ENCODE measurements at places on chromosomes 13 and 19.

GRCh38 chr13:79044415-79044814 lies 361.6 kb downstream of the RBM26 start:
- DNase-seq = no peak

GRCh38 chr13:38686577-38687245 lies at the start of gene FREM2:
Gene FREM2 (plus strand): TSS chr13:38687077. CDS start chr13:38687345, 268 bp downstream.
- no peak for DNase-seq

DNA sequence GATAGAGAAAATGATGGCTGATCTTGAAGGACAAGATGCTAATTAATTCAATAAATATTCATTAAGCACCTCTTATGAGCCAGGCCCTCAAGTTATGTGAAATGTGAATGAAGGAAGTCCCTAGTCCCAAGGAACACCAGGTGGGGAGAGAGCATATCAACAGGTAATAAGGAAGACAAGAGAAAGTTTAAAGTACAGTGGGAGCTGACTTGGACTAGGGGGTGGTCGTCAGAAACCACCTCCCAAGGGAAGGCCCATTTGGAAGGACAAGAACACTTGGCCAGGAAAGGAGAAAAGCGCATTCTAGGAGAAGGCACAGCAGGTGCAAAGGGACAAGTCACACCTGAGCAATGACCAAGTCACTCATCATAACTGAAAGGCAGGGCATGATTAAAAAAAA lies 72.7 kb downstream of the DOCK9 start:
- DNase-seq = no peak

DNA sequence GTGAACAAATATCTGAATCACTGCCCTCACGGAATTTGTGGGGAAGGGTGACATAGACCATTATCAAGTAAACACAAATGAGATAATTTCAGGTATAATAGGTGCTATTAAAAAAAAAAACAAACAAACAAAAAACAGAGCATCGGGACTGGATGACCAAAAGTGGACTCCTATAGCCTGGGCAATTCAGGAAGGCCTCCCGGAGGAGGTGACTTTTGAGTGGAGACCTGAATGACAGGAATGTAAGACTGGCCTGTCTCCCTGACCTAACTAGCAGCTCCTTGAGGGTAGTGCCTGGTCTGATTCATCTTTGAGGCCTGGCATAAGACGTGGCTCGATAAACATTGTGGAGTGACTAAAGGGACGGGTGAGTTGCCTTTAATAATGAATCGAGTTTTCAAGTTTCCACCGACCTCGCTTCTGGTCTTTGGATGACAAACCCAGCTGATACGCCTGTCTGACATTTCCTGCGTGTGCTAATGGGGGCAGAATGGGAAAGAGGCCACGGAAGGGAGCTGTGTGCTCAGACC lies 6.8 kb downstream of the KLK10 start:
- no peak for DNase-seq

- no peak for DNase-seq
Measured at GRCh38 chr19:58381460-58382212, 806 bp upstream of the ZNF837 start.

DNA sequence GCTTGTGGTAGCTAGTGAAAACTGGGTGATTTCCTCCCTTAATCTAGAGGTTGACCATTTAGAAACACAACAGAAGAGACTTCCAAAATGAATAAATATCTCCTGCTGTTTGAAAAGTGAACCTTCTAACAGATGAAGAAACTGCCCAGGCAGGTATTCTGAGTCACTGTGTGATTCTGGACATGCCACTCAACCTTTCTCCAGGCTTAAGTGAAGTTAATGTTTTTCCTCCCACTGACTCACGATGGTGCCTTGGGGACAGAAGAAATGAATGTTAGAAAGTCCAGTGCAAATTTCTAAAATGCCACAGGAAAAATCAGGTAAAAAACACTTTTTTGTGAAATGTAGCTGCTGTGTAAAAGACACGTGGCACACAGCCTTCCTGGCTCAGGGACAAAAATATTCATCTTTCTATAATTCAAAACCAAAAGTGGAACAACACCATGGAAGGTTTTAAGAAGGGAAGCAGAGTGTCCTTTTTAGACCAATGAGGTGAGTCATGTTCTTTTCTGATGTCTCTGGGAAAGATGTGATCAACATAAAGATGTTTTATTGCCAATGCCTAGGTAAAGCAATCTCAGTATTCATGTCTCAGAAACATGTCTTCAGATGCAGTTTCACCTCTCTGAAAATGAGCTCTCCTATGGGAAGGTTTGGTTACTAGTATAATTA lies 9.1 kb downstream of the UBE2L5 start:
- DNase-seq = no peak

DNA sequence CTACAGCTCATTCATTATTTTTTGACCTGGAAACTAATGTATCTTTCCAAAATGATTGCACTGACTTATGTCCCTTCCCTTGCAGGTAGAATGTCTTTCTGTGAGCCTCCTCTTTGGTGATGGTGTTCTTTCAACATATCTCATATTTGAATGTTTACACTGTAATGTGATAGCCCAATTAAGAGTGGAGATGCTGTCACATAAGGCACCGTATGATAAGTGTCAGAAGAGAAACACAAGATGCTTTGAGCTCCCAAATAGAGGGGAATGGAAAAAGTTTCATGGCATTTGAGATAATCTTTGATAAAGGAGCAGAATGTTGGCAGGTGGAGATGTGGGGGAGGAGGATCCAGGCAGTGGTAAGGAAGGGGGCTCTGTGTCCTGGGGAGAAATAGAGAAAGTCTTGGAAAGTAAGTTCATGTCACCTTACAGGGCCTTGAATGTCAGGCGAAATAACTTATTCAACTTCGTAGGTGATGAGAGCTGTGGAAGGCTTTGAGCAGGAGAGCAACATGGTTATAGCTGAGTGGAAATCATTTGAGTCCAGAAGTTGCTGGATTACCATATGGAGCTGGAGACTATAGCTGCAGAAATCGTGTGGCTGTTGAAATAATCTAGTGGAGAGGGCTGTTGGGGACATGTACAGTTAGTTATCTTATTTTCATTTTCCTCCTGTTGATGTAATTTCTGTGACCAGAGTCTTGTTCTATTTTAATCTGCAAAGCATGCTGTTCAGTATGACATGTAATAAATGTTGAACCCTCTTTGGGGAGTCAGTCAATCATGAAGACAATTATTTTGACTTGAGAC lies 10.3 kb upstream of the RNF113B start:
- DNase-seq = no peak

DNA sequence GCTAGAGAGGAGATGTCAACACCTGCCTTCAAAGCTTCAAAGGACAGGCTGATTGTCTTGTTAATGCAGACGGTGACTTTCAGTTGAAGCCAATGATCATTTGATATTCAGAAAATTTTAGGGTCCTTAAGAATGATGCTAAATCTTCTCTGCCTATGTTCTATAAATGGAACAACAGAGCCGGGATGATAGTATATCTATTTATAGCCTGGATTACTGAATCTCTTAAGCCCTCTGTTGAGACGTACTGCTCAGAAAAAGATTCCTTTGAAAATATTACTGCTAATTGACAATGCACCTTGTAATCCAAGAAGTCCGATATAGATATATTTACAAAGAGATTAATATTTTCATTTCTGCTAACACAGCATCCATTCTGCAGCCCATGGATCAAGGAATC lies 35.8 kb upstream of the LMO7 start:
- no peak for DNase-seq

- DNase-seq = no peak
Measured at GRCh38 chr19:16951529-16951928, 62.7 kb downstream of the F2RL3 start.

DNA sequence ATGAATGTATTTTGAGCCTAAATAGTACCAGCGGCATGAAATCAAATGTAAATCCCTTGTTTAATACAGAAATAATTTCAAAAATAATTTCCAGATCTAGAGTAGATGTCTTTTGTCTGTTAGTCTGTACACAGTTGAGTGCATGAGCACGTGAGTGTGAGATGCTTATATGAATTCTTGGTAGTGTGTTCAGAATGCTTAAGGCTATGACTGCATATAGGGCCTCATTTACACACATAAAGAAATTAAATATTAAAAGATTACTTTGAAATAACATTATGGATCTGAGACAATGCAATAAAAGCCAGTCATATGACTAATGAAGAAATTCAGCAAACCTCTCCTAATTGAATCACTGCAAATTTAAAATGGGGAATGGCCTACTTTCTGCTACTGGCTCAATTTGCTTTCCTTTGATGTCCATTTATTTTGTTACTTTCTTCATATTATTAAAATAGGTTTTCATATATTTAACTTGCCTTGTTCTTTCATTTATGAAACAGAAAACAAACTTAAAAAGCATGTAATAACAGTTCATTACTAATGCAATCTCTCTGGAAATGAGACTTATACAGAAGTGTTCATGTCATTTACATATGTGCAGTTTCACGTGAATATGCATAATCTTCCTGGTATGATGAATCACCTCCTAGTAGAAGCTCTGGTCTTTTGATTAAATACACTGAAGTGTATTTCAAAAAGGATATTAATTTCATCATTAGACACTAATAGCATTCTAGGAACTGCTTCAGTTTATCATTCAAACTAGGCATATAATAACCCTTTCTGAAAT lies 4.5 kb downstream of the AMER2 start:
- DNase-seq = no peak

DNA sequence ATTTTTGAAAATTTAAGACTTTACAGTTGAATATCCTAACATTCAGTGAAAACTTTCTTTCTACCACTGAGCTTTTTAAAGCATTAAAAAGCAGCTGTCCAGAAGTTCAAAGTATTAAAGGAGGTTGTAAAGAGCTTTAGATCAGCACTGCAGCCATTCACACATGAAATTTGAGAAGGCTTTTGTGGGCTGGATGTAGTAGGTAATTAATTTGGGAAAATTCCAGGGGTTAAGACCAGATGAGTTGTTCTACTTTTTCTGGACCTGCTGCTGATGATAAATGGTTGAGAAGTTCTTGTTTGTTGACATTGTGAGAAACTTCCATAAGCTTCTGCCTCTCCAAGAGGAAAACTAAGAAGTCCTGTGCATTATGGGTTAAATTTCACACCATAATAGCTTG lies 1779.6 kb upstream of the PRR20A start:
- no peak for DNase-seq

GRCh38 chr19:282501-282900 lies 8.7 kb downstream of the PLPP2 start:
- no peak for DNase-seq

DNA sequence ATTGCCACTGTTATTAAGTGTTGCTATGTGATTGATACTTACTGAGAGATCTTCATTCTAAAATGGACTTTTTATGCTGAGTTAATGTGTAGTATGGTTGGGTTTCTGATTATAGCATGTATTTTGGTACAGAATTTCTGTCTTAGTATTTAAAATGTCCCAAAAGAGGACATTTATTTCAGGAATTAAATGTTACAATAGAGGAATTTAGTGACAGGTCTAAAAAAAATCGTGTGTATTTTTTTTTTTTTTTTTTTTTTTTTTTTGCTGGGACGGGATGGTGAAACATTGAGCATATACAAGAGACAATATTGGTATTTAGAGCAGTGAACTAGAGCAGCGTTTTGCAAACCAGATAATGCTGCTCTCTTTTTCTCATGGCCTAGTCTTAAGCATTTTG lies 27.9 kb downstream of the URI1 start:
- no peak for DNase-seq

GRCh38 chr19:34226036-34226435 lies 28.3 kb upstream of the GARRE1 start:
- DNase-seq = no peak

DNA sequence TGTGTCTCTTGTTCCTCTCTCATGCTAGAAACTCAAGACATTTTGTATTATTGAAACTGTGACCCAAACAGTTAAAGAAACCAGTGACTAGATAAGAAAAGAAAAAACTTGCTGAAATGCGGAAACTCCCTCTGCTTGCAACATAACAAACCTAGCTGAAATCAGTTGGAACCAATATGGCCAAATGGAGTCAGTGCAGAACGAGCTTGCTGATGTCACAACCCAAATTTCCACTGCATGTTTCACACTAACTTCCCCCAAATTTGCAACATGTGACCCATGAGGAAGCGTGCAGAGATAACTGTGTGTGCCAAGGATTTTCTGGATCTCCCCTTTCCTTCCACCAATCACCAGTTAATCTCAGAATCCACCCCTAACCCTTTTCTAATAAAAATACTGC lies 208.0 kb downstream of the DLEU7 start:
- DNase-seq = peak; percentile 17

DNA sequence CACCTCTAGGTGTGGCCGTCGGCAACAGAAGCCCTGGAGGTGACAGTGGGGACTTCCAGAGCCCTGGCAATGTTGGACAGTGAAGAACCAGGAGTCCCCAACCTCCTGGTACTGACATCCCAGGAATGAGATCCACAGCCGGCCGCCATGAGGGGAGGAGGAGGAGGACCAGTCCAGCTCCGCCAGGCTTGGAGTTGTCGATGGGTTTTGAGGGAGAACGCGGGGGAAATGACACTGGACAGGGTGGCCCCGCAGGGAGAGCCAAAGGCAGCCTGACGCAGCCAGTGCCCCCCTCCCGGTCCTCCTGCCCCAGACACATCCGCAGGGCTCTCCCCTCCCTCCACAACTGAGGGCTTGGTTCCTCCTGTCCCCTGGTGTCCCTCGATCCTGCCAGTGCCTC lies 57.9 kb downstream of the SPACA7 start:
- DNase-seq = no peak

DNA sequence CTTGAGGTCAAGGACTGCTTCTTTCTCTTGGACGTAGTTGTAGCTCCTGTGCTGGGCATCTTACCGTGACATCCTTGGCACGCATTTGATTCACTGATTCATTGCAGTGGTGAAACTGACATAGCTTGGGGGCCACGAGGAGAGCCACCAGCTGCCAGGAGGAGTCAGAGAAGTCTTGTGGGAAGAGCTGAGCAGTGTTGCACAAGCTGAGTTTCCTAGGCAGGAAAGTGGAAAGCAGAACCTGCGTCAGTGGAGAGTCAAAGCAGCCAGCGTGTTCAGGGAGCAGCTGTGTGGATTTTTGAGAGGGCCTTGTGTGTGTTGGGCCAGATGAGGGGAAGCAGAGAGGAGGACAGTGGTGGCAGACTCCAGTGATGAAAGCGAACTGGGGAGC lies 5.3 kb upstream of the GPR183 start:
- no peak for DNase-seq

- DNase-seq = no peak
Measured at GRCh38 chr13:84985860-84986259, 813.4 kb downstream of the SLITRK6 start.

GRCh38 chr19:50461066-50461875 lies 15.0 kb upstream of the EMC10 start:
- DNase-seq = peak; percentile 88

- DNase-seq = peak; percentile 18
Measured at GRCh38 chr19:28727480-28728159, 485.3 kb downstream of the UQCRFS1 start.

GRCh38 chr13:94764576-94765321 lies 52.4 kb upstream of the SOX21 start:
- DNase-seq = no peak

DNA sequence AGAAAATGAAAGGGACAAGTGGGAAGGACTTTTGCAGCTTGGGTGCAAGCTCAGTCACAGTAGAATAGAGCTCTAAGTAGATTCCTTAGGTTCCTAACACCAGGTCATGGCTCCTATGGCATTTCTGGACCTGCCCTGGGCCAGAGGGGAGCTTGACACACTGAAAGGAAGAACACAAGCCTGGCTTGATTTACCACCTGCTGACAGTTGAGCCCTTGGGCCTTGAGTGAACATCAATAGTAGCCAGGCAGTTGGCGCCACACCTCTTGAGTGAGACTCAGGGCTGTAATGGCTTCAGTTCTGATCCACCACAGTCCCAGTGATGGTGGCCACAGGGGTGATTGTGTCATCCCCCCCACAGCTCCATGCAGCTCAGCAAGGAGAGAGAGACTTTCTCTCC lies 221.9 kb upstream of the PCDH17 start:
- no peak for DNase-seq
